ENCODE measurements at places on chromosomes 3 and 15. TPM values are rescaled to one million over a fixed set of nuclear protein-coding genes. Genes with fewer than 3 reads are reported as not detected.

The MFN1 gene
- 32.0 TPM for total RNA-seq

The CYP1A2 gene
- not detected for total RNA-seq

DNA sequence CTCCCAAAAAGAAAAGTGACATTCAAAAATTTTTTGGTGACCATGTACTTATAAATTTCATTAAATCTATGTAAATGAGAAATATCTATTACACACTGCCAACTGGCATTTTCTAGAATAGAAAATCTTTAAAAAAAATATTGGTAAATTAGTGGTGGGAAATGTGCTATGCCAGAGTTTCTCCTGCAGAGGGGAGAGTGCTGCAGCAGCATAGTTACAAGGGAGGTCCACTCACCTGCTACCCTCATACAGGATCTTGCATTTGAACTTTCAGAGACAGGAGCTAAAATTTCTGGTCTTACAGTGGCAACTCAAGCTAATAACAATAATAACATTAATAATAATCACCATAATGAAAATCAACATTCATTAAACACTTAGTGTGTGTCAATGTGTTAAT lies 459.6 kb downstream of the NSUN3 start:
- DNase-seq, result no peak

DNA sequence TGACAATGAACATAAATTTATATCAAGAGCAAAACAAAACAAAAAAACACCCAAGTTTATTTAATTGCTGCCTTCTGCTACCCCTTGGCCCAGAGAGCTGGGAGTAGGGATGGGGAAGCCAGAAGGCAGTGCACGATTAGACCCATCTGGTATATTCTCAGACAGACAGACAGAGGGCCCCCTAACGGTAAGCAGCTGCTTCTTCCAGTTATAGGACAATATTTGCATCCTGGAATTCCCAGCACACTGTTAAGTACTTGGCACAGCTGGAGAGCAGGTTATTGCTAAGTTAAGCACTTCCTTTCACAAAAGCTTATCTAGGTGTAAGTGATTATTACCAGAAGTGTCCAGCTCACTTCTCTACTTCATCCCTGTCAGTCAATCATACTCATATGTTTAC lies 39.3 kb downstream of the C2CD4B start:
- no peak for DNase-seq

DNA sequence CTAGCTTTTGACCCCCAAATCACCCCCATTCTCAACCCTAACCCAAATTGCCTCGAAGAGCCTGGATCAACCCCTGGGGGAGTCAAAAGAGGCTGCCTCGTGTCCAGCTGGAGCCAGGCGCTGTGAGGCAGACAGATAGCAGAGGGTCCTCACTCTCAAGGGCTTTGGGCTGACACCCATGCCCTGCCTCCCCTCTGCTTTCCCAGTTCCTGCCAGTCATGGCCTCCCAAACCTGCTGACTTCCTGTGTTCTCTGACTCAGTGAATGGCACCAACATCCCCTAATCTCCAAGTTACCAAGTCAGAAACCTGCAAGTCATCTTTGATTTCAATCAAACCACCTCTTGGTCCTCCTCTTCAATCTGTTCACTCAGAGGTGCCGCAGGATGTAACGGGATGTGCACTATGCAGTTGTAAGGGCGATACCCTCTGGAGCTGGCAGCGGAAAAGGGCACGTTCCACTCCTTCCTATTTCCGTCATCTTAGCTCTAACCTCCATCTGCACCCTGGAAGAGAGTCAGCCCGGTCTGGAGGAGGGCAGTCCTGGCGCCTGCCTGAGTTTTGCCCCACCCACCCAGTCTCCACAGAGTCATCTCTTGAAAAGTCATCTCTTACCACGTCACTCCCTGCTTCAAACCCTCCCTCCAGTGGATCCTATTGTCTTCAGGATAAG lies 52.4 kb upstream of the FAM174B start:
- DNase-seq, result no peak

DNA sequence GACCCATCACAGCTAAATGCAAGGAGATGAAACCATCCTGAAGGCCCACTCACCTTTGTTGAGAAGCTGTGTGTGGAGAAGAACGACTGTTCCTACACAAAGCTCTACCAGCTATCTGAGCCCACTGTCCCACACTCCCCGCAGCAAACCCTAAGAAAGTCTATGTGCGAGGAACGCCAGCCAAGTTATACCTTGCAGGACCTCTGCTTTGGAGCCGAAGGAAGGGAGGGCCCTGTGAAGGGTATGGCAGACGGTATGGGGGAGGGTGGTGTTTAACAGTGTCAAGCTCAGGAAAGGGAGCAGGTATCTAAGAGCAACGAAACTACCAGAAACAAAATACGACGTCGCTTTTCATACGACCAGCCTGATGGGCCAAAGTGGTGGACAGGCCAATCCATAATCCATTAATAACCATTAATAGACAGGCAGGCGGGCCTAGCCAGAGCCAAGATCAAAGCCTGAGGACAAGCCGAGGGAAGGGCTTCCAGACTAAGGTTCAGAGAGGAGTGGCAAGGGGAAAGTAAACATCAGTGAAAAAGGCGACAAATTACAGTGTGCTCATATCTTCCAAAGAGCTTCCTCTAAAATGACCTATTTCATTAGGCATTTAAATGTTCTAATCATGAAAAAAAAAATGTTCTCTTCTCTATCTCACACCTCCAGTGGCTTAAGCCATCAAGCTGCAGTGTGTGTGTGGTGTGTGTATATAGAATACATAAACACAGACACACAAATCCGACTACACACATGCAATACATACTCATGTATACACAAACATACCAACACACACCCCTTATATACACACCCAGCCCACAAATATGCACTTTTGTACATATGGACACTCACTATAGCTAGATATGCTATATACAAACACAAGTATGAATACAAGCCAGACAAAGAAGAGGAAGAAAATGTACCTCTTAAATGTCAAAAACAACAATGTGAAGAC lies 43.9 kb downstream of the PTPN23 start:
- no peak for DNase-seq

GRCh38 chr15:96792216-96792615 lies 461.7 kb downstream of the NR2F2 start:
- DNase-seq, result no peak

DNA sequence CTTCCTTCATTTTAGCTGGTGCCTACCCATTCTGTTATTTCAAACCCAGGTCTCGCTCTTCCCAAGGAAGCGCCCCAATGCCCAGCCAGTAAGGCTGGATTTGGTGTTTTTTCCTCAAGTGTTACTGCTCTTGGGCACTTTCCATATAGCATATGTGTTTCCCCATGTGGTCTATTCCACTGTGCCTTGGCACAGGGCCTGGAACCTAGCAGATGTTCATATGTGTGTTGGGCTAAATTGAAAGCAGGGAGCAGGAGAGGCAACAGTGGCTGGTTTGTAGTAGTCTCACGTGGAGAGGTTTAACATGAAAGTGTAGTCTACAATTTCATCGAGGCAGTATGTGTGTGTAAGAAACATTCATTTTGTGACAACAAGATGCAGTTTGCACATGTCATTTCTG lies 48.2 kb upstream of the TEX264 start:
- DNase-seq, result no peak

DNA sequence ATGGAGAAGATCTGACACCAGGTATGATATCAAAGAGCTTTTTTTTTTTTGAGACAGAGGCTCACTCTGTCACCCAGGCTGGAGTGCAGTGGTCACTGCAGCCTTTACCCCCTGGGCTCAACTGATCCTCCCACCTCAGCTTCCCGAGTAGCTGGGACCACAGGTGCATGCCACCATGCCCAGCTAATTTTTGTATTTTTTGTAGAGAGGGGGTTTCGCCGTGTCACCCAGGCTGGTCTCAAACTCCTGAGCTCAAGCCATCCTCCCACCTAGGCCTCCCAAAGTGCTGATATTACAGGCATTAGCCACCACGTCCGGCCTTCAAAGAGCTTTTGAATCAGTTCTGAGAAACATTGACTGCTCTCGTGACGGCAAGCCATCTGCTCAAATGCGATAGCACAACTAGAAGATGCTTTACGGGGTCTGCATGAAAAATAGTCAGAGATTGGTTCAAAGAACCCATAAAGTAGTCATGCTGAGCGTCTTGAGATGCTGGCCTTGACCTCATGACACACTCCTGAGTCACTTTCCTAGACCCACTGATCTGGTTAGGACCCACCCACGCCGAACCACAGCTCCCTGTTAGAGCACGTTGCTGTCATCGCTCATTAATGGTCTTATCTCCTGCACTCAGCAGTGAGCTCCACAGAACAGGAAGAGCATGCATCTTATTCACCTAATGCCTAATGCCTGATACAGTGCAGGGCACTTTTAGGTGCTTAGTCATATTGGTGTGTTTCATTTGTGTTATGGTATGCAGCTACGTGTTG lies 57.0 kb upstream of the NR2F2 start:
- no peak for DNase-seq

- DNase-seq, result no peak
These were observed 117.7 kb downstream of the DNAJB8 start for GRCh38 chr3:128348805-128349531.

DNA sequence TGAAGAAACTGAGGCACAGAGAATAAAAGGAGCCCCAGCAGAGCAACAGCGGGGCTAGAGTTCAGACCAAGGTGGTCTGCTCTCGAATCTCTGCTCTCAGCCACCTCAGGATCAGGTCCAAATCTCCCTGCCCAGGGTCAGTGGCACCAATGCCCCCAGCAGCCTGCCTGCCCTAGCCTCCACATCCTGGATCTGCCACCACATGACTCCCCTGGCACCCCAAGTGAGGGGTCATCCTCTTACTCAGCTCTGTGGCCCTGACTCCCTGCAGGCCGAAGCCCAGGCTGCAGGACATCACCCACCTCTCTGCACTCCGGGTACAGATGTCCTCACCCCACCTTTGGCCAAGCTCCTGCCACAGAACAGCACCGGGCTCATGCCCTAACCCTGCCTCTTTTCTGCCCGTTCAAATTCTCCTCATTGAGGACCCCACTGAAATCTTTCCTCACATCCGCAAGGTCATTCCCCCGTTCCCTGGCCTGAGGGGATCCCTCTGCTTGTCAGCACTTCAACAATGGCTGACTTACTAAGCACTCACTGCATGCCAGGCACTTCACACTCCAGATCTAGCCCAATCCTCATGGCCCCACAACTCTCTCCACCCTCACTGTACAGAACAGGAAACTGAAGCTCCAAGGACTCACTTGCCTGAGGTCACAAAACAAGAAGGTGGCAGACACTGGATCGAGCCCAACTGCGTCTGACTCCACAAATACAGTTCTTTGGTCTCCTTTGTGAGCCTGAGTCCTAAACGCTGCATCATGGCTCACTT lies 4.3 kb downstream of the PPIB start:
- DNase-seq, result no peak

All from T-helper 17 cell (primary cell).